Activated CD8-positive, alpha-beta T cell treated with anti-CD3 and anti-CD28 coated beads for 36 hours (primary cell): ENCODE measurements at places on chromosomes 7 and 10. TPM values are rescaled to one million over a fixed set of nuclear protein-coding genes. Genes with fewer than 3 reads are reported as not detected.

Gene FAM221A
- total RNA-seq = 7.7 TPM

Gene TMEM139
- 1.6 TPM for total RNA-seq

Gene OR6B1
- not detected for total RNA-seq

Gene LAMB1
- total RNA-seq = 0.20 TPM

Gene DENND2A
- not detected for total RNA-seq

Gene GSTO1
- 189 TPM for total RNA-seq

Gene HYAL4
- total RNA-seq = not detected

Gene PROSER2
- 1.1 TPM for total RNA-seq

Gene SRRM3
- not detected for total RNA-seq

Gene CNTNAP2
- not detected for total RNA-seq

Gene IGF2BP3
- 1.1 TPM for total RNA-seq

Gene EBLN1
- not detected for total RNA-seq

Gene NEBL
- 0.07 TPM for total RNA-seq

Gene CAMK2B
- total RNA-seq = 0.97 TPM

Gene TRPV5
- total RNA-seq = not detected

Gene CTAGE8
- 0.25 TPM for total RNA-seq

Gene CFTR
- not detected for total RNA-seq

Gene NFE2L3
- total RNA-seq = 22.6 TPM

Gene ICA1
- 0.34 TPM for total RNA-seq

Gene PHF14
- 36.7 TPM for total RNA-seq

Gene TRIM73
- 6.4 TPM for total RNA-seq

Gene SH2D4B
- total RNA-seq = 0.20 TPM

Gene COG5
- total RNA-seq = 37.6 TPM

Gene SCIN
- total RNA-seq = not detected

Gene GPER1
- 0.18 TPM for total RNA-seq

Gene SYNPO2L
- total RNA-seq = not detected

Gene EVX1
- not detected for total RNA-seq

Gene MBL2
- total RNA-seq = not detected

Gene COL1A2
- total RNA-seq = 0.56 TPM

Gene CPA2
- total RNA-seq = not detected

Gene ELMO1
- total RNA-seq = 75.3 TPM

Gene INHBA
- not detected for total RNA-seq

Gene ZNF511
- total RNA-seq = 60.1 TPM

Gene DGKB
- total RNA-seq = not detected

Gene TEX36
- not detected for total RNA-seq

Gene CTNNA3
- not detected for total RNA-seq

Gene KLHL7
- total RNA-seq = 17.1 TPM

Gene GPC2
- 4.3 TPM for total RNA-seq

Gene GSDME
- total RNA-seq = 5.2 TPM
